ENCODE measurements at places on chromosomes 3 and 15.

- no peak for DNase-seq
Observed at GRCh38 chr3:16461463-16462245, 51.8 kb downstream of the RFTN1 start.

GRCh38 chr3:65080432-65080831 lies 392.6 kb upstream of the ADAMTS9 start:
- DNase-seq: no peak

DNA sequence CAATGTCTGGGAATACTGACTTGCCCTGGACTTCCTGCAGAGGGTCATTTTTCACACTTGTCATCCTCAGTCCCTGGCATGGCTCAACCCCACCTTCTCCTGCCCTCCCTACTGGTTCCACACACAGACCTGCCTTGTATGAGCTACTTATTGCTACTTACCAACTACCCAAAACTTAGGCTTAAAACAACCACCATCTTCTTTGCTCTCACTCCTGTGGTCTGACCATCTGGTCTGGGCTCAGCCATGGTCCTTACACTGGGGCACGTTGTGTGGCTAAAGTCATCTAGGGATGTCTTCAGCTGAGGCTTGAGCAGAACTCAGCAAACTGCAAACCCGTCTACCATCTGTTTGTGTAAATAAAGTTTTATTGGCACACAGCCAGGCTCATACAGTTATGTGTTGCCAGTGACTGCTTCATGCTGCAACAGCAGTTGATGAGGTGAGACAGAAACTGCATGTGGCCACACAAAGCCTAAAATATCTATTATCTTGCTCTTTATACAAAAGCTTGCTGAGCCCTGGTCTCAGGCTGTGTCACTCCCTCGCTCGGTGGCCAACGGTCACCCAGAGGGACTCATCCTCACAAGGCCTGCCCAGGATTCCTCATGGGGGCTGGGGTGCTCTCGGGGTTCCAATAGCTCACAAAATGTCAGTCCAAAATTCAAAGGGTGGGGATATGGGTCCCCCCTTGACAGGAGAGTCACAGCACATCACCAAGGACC lies 43.5 kb downstream of the KLF15 start:
- DNase-seq: no peak

- no peak for DNase-seq
Observed at GRCh38 chr3:150414959-150415358, 6.9 kb downstream of the TSC22D2 start.

DNA sequence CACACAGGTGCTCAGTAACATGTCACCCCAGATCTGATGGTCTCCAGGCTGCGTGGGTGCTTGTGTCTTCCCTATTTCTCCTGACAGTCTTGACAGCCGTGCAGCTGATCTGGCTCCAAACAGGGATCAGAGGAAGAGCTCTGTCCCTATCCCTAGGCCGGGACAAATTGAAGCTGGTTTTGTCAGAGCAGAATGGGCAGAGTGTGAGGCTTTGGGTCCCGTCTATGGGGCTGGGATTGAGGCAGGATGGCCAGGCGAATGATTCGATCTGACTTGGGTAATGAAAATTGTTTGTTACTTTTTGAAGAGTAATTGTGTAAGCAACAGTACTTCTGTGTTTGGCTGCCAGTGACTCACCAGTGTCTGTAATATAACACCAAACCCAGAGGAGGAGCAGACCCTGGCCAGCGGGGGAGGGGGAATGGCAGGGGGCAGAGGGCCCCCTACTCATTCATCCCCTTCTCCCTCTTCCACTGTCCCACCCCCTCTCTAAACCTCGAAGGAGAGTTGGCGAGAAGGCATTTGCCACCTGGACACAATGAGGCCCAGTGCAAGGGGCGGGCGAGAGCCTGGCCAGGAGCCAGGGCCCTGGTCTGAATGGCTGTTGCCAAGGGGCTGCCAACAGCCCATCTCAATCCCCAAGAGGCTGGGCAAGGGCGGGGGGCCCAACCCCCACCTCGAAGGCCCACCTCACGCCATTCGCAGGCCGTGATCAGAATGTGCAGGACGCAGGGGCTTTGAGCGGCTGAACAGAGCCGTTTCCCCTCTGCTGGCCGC lies 4.9 kb upstream of the MAGEF1 start:
- DNase-seq: no peak

- no peak for DNase-seq
Observed at GRCh38 chr15:70267879-70268278, 170.2 kb upstream of the TLE3 start.

GRCh38 chr3:107241217-107241616 lies 136.0 kb upstream of the CCDC54 start:
- DNase-seq: peak; percentile 28

GRCh38 chr3:82939491-82940097 lies 1178.1 kb upstream of the GBE1 start:
- DNase-seq: no peak

- no peak for DNase-seq
Observed at GRCh38 chr3:9347887-9348286, 15.0 kb upstream of the THUMPD3 start.

DNA sequence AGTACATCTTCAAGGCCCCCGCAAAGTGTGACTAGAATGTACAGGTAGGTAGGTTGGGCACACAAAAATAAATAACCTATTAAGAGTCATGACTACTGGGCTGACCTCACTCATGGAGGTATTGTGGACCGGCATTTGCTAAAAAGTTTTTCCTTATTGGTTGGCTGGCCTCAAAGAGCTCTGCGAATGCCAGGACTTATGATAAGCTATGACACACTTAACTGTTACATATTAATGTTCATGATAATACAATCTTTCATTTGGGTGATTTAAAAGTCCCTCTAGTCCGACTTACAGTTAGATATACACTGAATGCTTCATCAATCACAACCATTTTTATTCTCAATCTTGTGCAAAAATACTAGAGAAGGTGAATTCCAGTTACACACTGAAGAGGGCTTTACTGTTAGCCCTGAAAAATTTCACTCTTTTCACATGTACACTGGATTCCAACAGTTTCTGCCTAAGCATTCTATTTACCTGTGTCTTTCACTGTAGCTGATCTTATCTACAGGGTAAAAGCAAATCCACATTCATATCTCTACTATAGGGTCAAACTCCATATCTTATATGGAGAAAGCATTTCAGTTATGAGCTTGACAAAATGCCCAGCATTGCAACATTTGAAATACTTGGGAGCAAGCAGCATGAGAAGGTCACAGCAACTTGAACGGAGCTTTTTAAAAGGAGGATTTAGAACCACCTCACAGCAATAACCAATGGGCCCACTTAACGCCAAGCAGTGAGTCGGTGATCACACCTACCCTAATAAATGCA lies 329.1 kb downstream of the FOXP1 start:
- no peak for DNase-seq

DNA sequence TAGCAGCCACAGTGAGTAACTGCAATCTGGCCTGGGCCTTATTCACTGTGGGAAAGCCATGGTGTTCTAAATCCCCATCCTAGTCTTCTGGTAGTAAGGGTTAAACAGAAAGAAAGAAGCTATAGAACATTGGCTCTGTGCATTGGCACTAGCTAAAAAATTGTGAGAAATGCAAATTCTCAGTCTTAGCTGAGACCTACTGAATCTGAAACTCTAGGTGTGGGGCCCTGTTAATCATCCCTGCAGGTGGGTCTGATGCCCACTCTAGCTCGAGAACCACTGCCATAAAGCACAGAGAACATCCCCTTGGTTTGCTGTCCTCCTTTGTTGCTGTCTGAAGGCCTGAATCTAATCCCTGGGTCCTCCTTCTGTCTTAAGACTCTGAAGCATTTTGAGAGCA lies 59.3 kb downstream of the MEIS2 start:
- no peak for DNase-seq

- DNase-seq: no peak
Observed at GRCh38 chr3:108453565-108453964, 56.8 kb downstream of the MYH15 start.
